HFFc6 (cell line): ENCODE measurements at places on chromosomes 7 and 10.
A peak's percentile ranks its signal among the peaks of the same experiment; 100 is the strongest.

DNA sequence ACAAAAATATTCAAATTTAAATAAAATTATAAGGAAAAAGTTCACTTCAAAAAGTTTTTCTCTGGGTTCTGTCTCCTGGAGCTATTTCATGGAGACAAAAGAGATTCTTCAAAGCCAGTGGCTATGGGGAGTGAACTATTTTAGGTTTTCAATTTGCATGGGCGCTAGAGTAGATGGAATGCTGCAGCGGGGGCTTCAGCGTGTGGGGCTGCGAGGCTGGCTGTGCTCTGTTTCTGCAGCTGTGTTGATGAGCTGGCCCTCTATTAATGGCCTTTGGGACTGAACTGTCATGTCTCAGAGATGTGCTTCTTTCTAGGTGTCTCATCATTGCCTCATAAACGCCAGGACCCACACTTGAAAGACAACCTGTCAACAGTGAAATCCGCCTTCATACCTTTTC lies 108.4 kb upstream of the NPY start:
- no peak for DNase-seq

- no peak for DNase-seq
Measured at GRCh38 chr10:48255722-48256121, 18.8 kb downstream of the FRMPD2 start.

DNA sequence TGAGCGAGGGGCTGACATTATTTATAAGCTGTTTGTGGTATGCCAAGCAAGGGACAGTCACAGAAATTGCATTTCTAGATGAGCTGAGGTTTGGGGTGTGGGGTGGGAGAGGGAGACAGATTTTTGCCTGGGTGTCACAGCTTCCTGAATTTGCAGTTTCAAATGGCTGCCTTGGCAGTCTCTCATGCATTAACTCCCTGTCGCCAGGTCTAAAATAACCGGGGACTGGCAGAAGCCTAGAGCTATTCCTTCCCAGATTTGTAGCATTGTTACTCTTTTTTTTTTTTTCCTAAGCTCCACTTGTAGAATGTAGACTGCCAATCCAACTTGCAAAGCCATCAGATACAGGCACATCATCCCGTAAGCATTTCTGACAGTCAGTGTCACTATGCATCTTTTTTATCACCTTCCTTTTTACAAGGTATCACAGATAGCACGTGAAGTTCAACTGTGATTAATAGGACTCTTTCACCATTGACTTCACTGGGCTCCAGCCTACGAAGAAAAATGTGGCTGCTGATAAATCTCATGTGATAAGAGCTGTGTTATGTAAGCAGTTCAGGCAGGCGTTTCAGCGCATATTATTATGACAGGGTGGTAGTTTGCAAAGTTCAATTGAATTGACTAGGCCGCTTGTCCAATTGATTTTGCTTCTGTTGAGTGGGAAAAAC lies 130.7 kb upstream of the CELF2 start:
- DNase-seq, result no peak

DNA sequence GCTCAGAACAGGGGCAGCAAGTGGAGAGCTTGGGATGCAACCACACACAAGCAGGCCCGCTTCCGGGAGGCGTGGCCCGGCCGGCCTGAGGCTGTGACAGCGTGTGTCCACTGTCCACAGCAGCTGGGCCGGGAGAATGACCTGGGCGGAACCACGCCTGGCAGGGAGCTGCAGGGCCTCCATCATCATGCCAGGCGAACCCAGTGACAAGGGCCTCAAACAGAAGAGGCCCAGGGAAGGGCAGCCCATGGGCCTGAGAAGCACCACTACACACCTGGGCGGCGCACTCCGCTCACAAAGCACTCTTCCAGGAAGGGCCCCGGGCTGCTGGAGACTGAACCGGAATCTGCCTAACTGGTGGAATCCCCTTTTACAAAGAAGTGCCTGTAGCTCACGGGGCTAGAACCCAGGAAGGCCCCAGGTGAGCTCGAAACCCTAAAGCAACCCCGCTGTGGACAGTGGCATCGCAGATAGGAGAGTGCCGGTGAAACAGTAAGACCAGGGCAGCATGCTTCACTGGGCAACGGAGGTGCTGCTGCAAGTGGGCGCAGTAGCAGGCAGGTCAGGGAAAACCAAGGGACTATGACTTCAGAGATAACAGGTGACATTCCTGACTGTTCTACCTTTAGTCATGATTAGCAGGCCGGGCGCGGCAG lies 66.0 kb downstream of the MAD1L1 start:
- no peak for DNase-seq

DNA sequence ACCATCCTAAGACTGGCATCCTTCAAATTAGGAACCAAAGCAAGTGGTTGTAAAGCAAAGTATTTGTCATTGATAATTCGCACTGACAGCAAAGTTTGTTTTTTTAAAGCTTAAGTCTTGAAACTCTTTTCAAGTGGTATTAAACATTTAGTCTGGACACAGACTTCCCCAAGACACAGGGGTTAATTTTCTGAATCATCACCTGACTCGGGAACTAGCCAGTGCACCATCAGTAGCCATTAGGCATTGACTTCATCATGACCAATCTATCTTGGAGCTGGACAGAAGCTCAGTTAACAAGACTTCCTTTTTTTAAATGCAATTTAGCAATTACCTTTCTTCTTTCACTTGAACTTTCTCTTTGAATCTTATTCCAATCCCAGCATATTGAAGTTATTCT lies 210.6 kb downstream of the ZNF365 start:
- peak; percentile 58 for DNase-seq
